ENCODE measurements at places on chromosomes 2 and 18.

GRCh38 chr18:47915930-47916329 is 14.5 kb downstream of the SMAD2 start:
- DNase-seq: no peak

- DNase-seq: no peak
These were observed 492 bp downstream of the COLEC11 start for GRCh38 chr2:3595404-3595803.

DNA sequence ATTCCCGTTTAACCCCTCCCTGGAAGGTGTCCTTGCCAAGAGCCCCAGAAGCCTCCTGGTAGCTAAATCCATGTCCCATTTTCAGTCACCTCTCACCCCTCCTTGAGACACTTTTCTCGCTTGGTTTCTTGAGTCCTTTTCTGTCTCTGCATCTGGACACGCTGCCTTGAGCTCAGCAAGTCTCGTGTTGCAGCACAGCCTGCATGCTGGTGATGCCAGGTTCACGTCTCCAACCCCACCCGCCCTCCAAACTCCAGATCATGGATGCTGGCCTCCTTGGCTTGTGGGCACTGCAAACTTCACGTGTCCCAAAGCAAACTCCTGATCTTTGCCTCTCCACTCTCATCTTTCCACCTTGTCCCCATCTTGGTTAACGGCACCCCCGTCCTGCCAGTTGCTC is 39.3 kb downstream of the CENPO start:
- no peak for DNase-seq

DNA sequence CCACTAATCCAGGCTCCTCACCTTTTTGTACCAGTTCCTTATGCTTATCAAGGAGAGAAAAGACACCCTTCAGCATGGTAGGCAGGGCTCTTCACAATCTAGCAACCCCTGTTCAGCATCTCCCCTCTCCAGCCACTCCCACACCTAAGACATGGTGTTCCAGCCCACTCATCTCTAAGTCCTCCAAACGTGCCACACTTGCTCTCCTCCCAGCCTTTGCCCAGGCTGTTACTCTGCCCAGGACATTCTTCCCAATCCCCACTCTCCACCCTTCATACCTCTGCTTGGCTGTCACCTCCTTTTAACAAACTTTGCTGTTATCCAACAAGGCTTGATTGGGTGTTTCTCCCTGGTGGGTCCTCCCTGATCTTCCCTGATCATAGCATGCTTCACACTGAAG is 270.6 kb upstream of the CHAC2 start:
- no peak for DNase-seq

GRCh38 chr2:27271631-27272340 is 3.4 kb upstream of the DNAJC5G start:
- DNase-seq: no peak

- DNase-seq: no peak
These were observed 196.4 kb upstream of the HDAC4 start for GRCh38 chr2:239597216-239597615.

DNA sequence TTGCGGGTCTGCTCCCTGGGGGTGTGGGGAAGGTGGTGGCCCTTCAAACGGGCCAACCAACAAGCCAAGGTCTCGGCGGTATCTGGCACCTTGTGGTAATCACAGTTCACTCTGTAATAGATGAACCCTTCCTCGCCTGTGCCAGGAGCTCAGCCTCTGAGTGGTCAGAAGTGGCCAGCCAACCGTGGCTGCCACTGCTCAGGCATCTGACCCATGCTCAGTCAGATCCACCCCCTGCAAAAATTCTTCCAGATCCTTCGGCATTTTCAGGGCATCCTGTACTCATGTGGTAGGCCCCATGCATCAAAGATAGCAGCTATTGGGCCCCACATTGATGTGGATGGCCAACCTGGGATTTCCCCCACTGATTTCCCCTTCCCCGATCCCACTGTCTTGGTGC is 39.6 kb upstream of the SERPINE2 start:
- no peak for DNase-seq

- DNase-seq: no peak
These were observed 164.0 kb upstream of the REG3G start for GRCh38 chr2:78861546-78861945.

- no peak for DNase-seq
These were observed 40.8 kb downstream of the TNP1 start for GRCh38 chr2:216819055-216819454.

DNA sequence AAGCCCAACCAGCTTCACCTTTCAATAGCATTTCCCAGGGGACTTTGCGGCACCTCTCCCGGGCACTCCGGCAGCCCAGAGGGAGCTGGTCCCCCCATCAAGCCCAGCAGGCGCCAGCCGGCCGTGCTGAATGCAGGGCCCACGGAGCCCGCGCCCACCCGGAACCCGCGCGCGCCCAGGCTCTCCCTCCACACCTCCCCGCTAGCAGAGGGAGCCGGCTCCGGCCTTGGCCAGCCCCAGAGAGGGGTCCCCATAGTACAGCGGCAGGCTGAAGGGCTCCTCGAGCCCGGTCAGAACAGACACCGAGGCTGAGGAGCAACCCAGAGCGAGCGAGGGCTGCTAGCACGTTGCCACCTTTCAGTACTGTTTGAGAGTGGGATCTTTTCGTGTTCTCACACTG is 300.8 kb downstream of the DSEL start:
- DNase-seq: no peak

- DNase-seq: no peak
These were observed 1929.8 kb upstream of the LRRTM1 start for GRCh38 chr2:82234283-82234874.

GRCh38 chr2:188046437-188046836 is 245.2 kb upstream of the GULP1 start:
- DNase-seq: no peak

DNA sequence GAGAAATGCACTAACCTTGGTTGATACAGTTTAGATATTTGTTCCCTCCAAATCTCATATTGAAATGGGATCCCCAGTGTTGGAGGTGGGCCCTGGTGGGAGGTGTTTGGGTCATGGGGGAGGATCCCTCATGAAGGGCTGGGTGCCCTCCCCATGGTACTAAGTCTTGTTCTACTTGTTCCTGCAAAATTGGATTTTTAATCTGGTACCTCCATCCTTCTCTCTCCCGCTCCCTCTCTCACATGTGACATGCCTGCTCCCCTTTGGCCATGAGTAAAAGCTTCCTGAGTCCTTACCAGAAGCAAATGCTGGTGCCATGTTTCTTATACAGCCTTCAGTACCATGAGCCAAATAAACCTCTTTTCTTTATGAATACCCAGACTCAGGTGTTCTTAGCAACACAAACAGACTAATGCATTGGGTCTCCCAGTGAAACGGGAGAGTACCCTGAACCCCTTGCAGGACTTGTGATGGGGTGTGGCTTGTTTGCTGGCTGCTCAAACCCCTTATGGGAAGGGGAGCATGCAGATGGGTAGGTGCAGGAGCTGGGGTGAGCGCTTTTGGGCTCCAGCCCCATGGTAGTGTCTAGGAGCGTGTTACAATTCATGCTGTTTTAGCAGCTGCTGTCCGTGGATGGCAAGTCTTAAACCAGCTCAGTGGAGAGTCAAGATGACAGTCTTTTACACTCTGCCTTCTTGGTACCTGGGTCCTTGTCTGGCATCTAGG is 27.2 kb downstream of the FAHD2B start:
- no peak for DNase-seq

DNA sequence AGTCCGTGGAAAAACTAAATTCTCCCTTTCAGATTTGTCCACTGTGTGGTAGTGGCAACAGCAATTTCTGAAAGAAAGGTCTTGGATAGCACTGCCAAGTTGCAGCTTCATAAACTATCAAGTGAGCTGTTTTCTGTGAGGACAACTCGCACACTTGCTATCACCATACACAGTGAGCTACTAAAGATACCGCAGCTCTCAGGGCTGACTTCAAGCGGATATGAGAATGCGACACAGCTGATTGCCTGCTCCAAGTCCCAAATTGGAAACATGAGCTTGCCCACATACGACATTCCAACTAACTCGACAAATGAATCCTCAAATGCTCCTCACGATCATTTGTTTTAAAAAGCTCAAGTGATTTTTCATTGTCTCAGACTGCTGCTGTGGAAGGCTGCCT is 46.2 kb downstream of the E2F6 start:
- no peak for DNase-seq

DNA sequence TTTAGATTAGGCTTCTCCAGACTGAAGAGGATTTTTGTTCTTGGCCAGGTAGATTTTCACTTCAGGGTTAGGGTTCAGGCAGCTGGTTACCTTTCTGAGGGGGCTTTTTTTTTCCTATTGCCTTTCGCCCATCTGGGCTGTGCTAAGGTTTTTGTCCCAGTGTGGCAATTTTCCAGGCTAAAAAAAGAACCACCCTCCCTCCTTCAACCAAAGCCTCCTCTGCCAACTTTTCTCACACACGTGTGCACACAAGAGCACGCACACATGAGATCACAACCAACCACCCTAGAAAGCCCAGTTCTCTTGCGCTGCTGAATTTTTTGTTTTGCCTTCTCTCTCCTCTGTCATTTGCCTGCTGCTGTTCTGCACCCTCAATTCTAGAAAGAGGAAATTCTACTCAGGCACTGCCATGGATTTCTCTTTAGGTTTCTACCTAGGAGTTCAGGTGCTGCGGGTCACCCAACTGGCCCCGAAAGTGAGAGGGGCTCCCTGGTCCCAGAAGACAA is 8.5 kb upstream of the CXCR4 start:
- no peak for DNase-seq
